CD4-positive, alpha-beta T cell treated with Interleukin-4 for 4 hours (primary cell): ENCODE measurements at places on chromosomes 11 and 22.

DNA sequence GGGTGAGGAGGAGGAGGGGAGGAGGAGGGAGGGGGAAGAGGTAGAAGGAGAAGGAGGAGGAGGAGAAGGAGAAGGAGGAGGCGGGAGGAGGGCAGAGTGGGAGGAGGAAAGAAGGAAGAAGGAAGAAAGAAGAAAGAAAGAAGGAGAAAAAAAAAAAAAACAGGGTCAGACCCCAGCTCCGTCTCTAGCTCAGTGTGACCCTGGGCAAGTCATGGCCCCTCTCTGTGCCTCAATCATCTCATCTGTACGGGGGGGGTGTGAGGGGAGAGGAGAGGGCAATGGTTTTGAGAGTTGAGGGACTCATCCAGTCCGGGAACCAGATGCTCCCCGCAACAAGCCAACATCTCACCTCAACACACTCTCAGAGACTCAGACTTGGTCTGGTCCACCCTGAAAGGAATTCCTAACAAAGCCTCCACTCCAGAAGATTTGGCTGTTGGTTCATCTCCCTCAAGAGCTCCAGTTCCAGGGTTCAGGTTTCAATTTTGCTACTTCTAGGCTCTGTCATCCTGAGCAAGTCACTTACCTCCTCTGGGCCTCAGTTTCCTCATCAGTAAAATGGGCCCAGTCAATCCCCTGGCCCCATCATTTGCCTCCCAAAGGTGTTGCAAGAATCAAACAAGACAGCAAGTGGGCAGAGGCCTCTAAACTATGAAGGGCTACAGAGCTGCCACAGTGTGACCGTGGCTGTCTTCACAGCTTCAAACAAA is 7.7 kb downstream of the CARD10 start:
- no peak for DNase-seq

DNA sequence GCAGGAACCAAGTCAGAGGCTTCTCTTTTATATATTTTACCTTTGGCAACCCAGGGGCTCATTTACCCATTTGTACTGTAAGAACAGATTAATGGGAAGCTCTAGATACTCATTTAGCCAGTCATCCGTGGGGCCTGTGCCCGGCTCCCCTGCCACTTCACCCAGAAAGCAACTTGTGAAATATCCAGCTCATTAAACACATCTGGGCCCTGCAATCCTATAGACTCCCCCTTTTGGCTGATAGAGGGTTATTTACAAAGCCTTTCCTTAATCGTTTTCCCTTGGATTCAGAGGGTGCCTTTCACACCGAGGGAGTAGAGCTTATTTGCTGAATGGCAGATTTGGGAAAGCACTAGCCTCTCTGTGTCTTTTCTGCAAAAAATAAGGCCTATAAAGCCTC is 118.7 kb upstream of the SORL1-AS1 start:
- DNase-seq: no peak

DNA sequence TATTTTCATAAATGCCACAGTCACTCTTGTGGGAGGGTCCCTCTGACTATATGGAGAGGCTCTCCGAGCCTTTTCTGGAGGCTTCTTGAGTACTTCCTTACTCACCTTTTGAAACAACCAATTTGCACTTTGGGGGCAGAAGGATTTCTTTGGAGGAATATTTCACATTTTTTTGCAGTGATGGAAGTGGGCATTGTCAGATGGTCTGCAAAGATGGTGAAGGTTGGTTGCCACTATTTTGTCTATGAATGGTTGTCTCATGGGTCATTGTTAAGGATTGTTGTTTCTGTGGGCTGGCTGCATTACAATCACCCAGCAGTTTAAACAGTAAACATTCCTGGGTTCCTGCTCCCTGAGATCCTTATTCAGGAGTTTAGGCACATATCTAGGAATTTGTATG is 388.2 kb downstream of the TMEM135 start:
- DNase-seq: no peak

GRCh38 chr22:30223303-30223702 is 23.3 kb downstream of the LIF start:
- no peak for DNase-seq

DNA sequence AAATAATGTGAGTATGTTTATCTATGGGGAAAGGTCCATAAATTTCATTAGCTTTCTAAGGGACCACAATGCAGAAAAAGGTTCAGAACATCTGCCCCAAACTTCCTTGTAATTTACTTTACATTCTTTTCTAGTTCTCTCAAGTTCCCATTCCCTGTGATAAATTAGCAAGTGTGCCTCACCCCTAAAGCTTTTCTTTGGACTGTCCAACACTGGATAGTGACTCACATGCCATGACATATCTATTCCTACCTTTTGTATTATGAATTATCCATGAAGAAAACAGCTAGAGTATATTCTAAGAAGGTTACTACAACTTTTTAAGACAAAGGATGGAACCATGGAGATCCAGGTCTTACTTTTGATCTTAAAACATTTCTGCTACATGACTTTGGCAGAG is 1.6 kb downstream of the OR51F1 start:
- no peak for DNase-seq

GRCh38 chr11:2825889-2826678 is 59.5 kb downstream of the CDKN1C start:
- no peak for DNase-seq

- DNase-seq: no peak
These were observed 60.4 kb upstream of the PAX6 start for GRCh38 chr11:31871310-31872075.

DNA sequence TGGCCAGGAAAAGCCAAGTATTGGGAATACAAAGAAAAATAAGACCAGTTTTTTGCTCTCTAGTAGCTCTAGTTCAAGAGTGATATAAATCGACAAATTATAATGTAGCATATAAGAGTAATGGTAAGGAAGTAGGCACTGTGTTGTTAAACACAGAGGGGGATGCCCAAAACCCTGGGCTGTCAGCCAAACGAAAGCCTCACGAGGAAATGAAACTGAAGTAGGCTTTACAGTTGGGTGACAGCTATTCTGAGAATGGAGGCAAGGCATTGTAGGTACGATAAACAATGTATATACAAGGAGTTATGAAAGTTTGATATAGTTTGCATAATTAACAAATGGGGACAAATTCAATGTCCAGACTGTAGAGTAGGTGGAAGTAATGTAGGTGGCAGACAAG is 176.4 kb downstream of the FAM181B start:
- DNase-seq: peak; percentile 10

GRCh38 chr11:18371279-18371678 is 23.1 kb upstream of the LDHA start:
- no peak for DNase-seq

DNA sequence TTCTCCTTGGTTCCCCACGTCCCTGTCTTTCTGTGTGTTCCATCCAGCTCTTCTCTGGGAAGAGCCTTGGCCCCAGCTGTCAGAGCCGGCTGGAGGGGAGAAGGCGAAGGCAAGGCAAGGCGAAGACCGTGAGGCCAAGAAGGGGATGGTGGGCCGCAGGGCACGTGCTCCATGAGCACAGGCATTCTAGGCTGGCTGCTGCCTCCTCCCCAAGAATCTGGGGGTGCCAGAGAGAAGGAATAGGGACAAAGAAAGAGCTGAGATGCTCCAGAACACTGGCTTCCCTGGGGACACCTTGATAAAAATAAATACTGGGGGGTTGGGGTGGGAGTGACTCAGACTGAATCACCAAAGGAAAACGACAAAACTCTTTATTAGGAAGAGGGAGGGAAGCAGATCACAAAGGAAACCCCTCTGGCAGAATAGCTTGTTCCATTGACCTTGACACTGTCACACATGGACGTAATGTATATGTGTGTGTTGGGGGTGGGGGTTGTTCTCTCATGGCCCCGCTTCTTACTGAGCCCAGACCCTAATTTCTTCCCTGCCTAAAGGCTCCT is 52.5 kb downstream of the NECTIN1 start:
- no peak for DNase-seq

- DNase-seq: no peak
These were observed 23.0 kb downstream of the OR8B12 start for GRCh38 chr11:124520550-124520854.

DNA sequence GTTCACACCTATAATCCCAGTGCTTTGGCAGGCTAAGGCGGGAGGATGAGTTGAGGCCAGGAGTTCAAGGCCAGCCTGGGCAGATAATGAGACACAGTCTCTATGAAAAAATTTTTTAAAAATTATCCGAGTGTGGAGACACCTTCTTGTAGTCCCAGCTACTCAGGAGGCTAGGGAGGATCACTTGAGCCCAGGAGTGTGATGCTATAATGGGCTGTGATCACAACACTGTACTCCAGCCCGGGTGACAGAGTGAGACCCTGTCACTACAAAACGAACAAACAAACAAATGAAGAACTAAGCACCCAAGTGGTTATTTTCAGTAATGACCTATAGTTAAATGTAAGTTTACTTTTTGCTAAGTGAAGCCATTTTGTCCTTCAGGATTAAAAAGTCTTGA is 32.3 kb downstream of the ANO5 start:
- no peak for DNase-seq

DNA sequence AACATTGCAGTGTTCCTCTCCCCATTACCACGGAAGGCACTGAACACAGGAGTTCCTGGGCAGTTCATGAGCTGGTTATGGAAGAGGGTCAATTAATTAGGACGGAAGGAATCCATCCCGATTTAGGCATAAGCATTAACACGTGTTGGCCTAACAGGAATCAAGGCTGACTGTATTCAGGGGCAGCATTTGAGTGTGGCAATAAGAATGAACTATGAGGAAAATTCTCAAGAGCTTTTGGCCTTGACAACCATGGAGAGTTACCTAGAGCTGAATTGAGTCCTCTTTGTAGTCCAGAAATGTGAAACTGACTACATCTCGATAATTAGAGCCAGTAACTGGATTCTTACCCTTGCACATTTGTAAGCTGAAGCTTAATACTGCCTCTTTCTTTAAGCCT is 82.4 kb upstream of the CRTAM start:
- DNase-seq: no peak

DNA sequence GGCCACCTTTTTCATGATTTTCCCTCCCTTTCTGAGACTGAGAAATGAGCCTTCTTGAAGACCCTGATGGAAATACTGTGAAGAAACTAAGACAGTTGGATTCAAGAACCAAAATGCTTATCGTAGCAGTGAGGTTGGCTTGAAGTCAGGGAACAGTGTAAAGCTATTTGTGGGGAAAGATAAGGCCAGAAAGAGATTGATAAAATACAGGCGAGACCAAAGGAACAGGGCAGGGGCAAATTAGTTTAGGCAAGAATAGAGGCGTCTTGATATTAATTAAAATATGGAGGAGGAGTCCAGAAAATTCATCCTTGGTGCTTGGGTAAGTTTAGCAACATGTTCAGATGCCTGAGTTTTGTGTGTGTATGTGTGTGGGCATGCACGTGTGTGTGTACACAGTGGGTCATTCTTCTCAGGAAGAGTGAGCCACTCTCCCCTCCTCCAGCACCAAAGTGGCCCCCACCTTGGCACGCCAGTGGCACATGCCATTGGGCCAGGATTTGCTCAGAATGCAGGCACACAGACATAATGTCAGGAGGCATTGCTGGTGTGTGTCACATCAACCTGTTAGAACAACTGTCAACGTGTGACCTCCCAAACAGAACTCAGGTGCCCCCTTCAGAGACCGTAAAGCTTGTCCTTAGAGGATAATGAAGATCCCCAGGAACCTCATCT is 3.9 kb upstream of the EHF start:
- no peak for DNase-seq

- no peak for DNase-seq
These were observed 425.5 kb upstream of the CADM1 start for GRCh38 chr11:115929618-115930129.

DNA sequence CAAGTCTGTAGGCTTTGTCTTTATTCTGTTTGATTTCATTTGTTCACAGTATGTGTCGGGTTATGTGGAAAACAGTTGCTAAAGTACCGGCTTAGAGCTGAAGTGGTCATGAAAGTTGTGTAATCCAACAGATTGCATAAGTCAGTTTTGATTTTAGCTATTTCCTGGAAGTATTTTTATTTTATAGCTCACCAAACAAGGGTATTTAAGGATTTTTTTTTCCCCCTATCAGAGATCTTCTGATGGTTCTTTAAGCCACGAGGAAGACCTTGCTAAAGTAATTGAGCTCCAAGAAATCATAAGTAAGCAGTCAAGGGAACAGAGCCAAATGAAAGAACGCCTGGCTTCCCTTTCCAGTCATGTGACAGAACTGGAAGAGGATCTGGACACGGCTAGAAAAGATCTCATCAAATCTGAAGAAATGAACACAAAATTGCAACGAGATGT is 55.9 kb downstream of the PPFIA1 start:
- no peak for DNase-seq

GRCh38 chr22:38417252-38418060 is 37.5 kb downstream of the KCNJ4 start:
- no peak for DNase-seq

DNA sequence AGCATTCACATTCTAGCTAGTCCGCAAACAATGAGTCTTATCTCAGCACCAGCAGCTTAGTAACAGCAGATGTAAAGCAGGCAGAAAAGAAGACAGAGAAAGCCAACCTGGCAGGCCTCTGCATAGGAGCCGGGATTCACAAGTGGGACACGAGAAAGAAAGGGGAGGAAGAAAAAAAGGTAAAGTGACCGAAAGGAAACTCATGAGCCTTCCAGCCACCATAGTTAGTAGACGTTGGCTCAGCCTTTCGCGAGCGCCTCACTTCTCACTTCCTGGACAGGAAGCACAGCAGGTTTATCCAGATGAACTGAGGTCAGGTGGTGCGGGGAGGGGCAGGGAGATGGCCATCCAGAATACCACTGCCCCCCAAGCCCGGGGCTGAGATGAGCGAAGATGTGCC is 19.7 kb upstream of the KAT5 start:
- no peak for DNase-seq

GRCh38 chr11:71067753-71068152 is 184.6 kb downstream of the SHANK2 start:
- no peak for DNase-seq

DNA sequence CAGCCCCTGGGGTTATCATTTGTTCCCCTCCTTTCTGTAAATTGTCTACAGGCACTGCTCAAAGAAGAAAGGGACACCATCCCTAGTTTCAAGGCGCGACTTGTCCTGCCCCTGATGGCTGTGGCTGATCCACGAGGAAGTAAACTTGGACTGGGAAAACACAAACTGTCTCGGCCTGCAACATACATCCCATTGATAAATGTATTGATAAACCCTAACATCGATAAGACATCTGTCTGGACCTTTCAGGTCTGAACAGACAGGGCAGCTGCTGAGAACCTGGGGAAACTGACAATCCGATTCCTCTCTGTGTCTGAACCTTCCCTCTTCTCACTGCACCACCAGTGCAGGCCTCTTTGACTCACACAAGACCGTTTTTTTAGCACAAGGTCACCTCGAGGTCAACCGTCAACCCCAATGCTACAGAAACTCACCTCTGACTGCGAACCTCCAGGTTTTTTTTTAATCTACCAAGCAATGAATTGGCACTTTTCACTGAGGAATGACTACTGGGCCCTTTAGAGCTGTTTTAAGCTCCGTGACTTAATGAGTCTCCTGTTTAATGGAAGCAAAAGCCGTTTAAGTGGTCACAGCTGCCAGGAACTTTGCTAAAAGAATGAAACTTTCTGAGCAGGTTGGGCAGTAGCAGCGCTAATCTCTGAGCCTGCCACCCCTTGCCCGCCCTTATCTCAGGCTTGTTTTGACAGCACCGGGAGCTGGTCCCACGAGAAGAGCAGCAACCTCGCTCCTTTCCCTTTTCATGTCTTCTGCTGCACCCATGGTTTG is 203.8 kb upstream of the TMEM45B start:
- no peak for DNase-seq

GRCh38 chr11:118052581-118053206 is 24.2 kb upstream of the TMPRSS4 start:
- no peak for DNase-seq
